Stimulated activated CD4-positive, alpha-beta T cell treated with anti-CD3 and anti-CD28 coated beads, Interleukin-4, amount 100 ng/mL, for 4 hours (primary cell): ENCODE measurements at places on chromosomes 12 and 14.

DNA sequence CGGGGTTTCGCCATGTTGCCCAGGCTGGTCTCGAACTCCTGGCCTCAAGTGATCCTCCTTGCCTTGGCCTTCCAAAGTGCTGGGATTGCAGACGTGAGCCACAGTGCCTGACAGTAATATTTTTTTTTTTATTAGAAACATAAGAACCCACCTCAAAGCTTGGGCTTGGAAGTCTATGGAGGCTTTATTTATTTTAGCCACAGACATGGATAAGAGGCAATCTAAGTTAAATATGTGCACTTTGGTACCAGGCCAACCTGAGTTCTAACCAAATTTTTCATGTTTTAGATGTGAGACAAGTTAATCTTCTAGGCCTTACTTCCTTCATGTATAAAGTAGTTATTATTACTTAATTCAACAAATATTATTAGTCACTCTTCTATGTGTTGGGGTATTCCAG, 96.9 kb downstream of the RAD51B start:
- DNase-seq, result no peak

- no peak for DNase-seq
Measured at GRCh38 chr12:129716825-129717224, 187.0 kb downstream of the TMEM132D start.

DNA sequence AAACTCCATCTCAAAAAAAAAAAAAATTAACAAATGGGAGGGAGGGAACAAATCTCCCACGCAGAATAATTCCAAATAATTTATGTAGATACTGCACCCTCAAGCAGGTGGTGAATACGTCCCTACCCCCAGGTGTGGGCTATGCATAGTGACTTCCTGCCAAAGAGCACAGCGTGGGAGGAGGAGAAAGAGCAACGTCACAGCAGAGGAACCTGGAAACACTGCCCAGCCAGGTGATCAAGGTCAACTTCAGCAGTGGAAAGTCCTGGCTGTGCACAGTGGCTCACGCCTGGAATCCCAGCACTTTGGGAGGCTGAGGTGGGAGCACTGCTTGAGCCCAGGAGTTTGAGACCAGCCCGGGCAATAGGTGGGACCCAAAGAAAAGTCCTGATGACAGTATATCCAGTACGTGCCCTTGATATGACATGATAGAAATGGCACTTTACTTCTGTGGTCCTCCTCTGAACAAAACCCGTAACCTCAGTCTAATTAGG, 9.5 kb downstream of the CINP start:
- no peak for DNase-seq

- DNase-seq, result peak; percentile 29
Measured at GRCh38 chr14:98548071-98548686, 723.8 kb downstream of the BCL11B start.

DNA sequence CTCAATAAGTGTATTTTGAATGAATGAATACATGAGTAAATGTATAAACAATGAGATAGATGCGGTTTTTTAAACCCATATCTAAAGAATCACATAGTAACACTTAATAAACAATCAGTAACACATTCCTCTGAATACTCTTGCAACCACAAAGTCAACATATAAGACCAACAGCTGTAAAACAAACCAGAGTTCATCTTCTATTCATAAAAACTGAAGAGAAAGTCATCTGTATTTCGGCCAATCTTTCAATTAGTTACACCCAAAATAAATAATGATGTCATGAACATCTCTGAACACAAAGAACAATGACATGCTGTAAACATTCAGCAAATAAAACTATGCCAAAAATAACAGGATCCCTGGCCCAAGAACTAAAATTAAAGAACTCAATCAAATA, 47.2 kb downstream of the ARMH4 start:
- DNase-seq, result no peak

DNA sequence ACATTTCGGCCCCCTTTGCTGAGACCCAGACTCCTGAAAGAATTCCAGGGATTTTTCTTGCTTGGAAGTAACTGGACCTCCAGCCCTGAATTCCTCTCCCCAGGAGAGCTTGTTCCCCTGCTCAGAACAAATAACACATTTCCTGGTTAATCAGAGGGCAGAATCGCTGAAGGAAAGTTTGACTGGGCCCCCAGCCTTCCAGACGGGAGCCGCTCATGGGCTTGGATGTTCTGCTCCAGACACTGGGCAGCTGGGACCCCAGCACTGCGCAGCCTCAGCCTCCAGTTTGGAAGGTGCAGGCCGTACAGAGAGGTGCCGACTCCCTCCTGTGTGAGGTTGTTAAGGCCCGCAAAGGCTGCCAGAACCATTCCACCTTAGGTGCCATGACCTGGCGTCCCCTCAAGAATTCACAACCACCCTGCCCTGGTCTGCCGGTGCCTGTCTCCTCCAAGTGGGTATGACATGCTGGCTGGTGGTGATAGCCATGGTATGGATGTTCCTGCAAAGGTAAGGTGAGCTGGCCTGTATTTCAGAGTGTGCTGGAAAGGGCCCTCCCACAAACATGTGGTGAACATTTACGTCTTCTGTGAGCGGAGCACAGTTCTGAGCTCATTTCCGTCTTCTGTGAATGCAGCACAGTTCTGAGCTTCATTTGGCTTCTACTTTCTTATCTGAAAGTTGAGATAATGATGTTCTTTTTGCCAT, 5.1 kb upstream of the LTBP2 start:
- no peak for DNase-seq

DNA sequence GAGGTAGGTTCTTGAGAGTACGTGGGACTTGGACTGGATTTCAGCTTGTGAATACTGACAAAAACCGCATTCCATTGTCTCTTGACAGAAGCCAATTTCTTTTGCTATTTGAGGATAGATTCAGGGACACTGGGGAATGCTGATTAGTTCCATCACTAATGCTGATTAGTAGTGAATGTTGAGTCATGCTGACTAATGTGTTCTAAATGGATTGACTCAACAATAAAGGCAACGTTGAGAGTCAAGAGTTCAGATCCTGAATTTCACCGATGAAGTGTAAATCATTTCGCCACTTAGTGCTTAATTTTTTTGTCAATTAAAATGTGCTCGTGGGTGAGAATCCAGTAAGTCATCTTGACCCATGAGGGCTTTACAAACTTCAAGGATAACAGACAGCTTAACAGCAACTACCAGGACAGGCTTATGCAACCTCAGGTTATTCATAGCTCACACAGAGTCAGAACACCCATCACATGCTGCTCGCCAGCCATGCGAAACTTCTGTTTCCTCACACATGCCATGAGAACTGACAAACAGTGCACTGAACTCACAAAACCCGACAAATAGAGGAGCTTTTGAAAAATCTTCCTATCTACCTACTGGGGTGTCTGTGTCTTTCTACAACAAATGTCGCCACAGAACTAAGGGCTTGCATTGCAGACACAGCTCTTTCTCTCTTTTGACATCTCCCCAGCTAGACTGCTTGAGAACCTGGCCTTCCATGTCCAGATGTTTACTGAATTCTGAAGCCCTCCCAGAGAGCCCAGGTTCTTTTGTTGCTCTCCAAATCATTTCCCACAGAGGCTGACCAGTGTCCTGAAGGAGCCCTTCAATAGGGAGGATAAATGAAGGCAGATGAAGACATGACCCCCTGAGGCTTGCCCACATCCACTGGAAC, 316.4 kb downstream of the ZFP36L1 start:
- DNase-seq, result no peak

GRCh38 chr12:79299447-79300198, 391.1 kb downstream of the PAWR start:
- DNase-seq, result no peak

GRCh38 chr14:102251161-102251560, 53.8 kb downstream of the MOK start:
- no peak for DNase-seq

DNA sequence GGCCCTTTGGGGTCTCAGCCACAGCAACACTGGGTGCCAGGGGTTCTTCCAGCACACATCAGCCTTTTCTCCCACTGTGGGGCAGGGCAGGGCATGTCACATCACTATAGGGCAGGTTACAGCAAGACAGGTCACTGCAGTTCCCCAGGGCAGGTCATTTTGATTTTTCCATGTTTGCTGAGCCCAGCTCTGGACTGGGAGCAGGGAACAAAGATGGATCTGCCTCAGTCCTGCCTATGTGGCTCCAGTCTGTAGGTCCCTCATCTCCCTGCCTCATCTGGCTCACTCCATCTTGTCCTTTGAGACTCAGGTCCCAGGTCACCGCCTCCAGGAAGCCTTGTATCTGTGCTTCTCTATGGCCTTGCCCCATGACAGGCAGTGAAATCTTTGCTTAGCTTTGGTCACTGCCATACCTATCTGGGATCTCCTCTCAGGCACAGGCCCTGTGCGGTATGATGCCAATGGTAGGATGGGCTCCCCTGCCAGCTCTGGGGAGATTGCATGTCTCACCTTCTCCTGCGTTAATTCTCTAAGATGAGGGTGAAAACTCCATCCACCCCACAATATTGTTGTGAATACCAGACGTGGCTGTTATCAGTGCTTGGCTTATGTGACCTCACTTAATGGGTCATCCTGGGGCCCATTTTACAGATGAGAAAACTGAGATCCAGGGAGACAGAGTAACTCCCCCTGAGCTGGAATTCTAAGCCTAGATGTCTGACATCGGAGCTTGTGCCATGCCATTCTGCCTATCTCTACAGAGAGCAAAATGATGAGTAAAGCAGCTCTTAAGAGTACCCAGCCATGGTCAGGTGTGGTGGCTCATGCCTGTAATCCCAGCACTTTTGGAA, 1.5 kb downstream of the SERPINA6 start:
- no peak for DNase-seq

DNA sequence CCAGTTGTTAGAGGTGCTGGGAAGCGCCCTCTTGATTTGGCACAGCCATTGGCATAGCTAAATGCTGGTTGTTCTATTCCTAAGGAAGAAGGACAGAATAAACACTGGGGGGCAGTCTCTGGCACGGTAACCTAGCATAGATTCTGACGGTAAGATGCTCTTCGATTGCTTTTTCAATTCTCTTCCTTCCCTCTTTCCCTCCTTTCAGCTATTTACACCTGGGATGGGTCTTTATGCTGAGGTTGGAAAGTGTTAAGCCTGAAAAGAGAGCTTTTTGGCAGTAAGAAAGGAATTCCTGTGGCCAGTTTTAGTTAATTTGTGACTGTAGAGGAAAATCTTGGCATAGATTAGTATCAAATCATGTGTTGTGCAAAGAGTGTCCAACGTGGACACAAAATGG, 162.8 kb downstream of the SNAPC1 start:
- DNase-seq, result no peak

- no peak for DNase-seq
Measured at GRCh38 chr14:43591776-43592175, 915.3 kb downstream of the FSCB start.

GRCh38 chr12:126182619-126183236, 1117.5 kb downstream of the AACS start:
- DNase-seq, result no peak

GRCh38 chr12:13049816-13050215, 5.6 kb downstream of the FAM234B start:
- DNase-seq, result no peak

GRCh38 chr12:45743247-45743646, 13.7 kb downstream of the ARID2 start:
- no peak for DNase-seq

- no peak for DNase-seq
Measured at GRCh38 chr14:56491299-56492285, 88.0 kb upstream of the TMEM260 start.

- DNase-seq, result no peak
Measured at GRCh38 chr12:74889563-74890236, 319.9 kb downstream of the KCNC2 start.

DNA sequence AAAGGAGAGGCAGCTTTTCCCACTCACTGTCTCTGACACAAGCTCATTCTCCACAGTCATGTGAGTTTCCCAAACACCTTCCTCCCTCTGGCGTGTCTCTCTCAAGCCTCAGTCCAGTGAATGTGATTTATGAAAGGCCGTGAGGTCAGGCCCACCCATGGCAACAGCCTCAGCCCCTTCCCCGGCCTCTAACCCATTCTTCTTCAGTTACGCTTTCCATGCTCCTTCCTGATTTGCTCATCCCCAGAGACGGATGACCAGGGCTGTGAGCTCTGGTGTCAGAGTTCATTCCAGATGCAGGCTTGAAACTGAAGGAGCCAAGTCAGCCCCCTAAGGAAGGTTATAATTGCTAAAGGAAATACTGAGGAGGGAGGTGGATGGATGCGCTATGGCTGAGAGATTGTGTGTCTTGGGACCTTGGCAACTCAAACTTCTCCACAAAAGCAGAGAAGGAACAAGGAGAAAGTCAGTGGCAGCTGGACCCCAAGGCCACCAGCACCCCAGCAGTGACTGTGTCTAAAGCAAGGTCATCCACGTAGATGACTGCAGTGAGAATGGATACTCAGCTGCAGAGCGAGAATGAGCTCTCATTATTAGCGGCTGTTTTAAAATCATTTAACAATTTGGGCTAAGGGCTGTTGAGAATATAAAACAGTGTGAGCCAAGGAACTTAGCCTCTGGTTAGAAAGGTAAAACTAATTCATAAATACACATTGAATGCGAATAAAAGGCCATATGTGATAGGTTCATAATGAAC, 84.1 kb downstream of the FBXL14 start:
- no peak for DNase-seq

DNA sequence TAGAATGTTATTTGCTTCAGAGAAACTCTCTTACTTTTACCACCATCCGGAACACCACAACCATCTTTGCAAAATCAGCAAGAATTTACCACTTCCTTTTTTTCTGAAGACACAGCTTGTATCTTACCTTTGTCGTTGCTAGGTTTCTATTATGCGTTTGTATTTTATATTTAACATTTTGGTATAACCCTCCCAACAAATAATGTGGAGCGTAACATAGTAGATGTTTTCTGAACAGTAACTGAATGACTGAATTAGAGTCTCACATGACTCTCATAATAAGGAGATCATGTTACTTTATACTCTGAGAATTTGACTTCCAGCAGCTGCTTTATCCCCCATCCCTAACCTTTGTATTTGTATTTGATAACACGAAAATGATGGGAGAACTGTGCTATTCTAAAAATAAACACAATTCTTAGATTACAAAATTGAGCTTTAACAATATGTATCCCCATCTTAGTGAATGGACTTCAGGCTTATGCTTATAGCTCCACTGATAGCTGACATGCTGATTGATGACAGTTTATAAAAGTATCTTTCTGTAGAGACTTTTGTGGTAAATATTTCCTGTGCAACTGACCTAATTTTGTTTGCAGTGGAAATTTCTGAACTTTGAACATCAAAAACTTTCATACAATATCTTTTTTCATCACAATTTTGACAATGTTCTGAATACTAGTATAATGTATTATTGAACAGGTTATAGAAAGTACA, 7.9 kb upstream of the KLRB1 start:
- no peak for DNase-seq
